ENCODE measurements at places on chromosomes 6 and 20. TPM values are rescaled to one million over a fixed set of nuclear protein-coding genes. Genes with fewer than 3 reads are reported as not detected.
A peak's percentile ranks its signal among the peaks of the same experiment; 100 is the strongest.

The PRDM1 gene
- polyA plus RNA-seq: 3.9 TPM

The HLA-DQB1 gene
- 6.5 TPM for polyA plus RNA-seq

The SLC22A23 gene
- 9.8 TPM for polyA plus RNA-seq

The KATNA1 gene
- 34.9 TPM for polyA plus RNA-seq

The TCF21 gene
- polyA plus RNA-seq: 204 TPM

The COL10A1 gene
- polyA plus RNA-seq: 0.30 TPM

The TREML2 gene
- 0.04 TPM for polyA plus RNA-seq

DNA sequence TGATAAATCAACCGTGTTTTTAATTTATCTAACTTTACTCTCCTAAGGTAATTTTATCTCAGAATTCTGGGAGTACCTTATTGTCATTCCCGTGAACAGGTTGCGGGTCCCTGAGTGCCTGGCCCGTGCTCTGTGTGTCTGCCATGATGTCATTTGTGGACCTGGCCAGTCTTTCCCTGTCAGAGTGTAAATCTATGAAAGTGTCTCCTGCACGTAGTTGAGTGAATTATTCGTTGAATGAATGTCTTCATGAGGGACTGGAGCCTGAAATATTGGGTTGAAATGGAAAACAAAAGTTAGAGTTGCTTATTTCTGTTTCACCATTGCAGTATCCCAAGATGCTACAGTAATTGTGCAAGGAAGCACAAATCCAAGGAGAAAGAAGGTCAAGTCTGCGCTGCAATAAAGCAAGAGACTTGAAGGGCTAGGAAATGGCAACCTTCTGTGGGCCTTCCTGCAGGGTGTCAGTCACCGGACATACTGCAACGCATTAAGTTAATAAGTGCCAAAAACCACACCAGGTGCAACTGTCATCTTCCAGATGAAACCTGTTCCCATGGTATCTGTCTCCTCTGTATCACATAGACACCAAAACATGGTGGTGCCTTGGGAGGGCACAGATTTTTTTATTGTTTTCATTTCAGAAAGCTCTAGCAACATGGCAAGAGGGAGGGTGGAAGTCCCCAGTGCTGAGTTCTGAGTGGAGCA lies 135.5 kb downstream of the ZDHHC14 start:
- no peak for DNase-seq

DNA sequence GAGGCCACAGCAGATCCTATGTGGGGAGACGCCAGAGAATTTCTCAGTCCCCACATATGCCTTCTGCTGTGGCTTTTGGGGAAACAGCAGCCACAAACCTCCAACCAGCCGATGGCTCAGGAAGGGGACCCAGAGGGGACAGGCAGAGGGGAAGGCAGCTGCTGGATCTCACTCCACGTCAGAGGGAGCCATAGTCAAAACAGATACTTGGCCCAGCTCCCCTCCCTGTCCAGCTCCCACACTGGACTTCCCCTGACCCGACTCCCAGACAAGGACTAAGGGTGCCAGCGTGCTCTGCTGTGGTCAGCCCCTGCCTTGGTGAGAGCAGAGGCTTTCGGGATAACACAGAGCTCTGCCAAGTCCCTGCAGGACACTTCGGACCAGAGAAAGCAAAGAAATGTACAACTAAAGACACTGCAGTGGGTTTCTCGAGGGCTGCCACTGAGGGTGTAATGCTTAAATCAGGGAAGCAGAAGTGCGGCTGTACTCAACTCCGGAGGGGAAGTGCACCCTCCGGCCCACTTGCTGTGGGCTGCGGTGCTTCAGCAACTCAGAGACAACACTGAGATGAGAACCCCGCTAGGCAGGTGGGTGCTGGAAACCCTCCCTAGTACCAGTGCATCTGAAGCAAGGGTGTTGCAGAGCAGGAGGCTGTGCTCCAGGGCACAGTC lies 47.2 kb downstream of the RRBP1 start:
- DNase-seq: no peak

GRCh38 chr6:151512481-151512880 lies 18.7 kb downstream of the CCDC170 start:
- no peak for DNase-seq

- DNase-seq: no peak
Measured at GRCh38 chr6:26216886-26217713, 129.9 kb downstream of the HFE start.

GRCh38 chr20:45407783-45408645 lies at the start of gene DBNDD2:
Gene DBNDD2, plus strand, starts transcription at chr20:45408289. Its CDS starts 179 bp downstream, at chr20:45408468.
- no peak for DNase-seq

DNA sequence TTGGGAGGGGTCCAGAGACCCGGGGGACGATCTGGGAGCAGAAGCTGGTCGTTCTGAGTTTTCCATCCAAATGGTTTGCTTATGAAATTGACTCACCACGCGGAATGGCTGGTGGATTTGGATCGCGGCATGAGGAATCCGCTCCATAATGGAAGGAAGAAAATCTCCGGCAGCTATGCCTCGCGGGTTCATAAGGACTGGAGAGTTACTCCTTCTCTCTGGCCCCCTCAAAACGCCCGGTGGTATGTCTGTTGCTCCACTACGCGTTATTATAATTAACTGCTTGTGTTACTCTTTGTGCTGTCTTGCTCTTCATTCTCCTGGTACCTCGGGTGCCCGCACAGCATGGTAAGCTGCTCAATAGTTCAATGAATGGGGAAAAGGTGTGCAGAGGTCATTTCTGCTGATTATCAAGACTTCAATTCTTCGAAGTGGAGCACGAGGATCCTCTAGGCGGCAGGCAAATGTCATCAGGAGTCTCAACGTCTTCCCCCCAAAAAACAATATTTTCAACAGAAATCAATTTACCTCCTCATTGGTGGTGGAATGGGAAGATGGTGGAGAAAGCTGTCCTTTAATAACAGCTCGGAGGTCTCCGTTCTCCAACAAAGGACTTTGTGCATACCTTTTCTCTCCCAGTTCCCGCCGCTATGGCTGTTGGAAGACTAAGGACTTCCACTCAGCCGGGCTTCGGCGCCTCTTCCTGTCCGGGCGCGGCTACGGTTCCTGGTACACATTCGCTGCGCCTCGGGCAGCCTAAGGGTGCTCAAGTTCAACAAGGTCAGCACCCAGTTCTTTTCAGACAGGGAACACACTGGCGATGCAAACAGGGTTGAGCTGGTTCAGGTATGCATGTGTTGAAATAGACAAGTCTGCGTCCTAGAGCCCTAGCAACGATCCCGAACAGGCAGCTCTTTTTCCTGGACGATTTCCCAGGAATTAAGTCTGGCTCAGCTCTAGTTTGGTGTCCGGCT lies 9.2 kb upstream of the PRSS16 start:
- no peak for DNase-seq

DNA sequence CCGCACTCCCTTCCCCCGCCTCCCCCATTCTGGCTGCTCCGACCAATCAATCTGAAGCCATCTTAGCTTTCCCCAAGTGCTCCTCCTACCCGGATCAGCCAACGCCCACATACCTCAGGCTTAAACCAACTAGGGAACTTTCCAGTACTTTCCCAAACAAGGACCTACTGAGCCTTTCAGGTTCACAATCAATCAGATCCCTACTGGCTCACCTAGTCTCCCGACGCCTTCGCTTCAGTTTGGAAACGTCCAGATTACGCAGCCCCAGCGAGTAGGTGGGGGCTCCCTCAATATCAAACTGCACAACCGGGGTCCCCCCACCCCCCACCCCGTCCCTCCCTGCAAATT lies 432 bp downstream of the HSPA1L start:
- peak; percentile 86 for DNase-seq

DNA sequence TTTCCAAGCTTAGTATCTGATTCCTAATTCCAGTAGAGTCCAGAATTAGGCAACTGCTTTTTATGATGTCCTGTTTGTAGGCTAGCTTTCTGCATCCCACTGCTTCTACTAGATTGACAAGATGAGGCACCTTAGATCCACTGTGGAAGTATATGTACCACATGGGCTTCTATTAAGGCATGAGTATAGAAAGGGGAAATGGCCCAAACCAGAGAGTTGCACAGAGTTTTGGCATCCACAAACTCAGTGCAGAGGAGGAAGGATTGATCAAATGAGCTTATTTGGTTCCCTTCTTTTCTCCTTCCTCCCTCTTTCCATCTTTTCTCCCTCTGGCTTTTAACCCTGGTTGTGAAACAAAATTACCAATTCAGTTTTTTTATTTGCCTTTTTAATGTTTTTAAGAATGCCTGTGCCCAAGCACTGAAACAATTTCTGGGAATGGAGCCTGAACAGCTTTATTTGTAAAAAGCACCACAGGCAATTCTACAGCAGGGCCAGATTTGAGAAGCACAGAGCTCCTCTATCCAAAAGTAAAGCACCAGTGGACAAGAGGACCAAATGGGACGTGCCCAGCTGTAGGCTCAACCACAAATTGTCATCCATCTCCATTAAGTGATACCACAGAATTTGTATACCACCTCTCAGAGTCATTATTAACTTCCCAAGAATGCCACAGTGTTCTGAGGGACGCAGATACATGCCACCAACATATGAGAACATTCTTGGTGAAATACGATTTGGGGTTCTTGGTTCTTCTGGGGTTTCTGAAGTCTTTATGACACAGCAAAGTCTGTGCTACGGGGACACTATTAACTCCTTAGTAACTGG lies 969.1 kb downstream of the KIF16B start:
- no peak for DNase-seq

DNA sequence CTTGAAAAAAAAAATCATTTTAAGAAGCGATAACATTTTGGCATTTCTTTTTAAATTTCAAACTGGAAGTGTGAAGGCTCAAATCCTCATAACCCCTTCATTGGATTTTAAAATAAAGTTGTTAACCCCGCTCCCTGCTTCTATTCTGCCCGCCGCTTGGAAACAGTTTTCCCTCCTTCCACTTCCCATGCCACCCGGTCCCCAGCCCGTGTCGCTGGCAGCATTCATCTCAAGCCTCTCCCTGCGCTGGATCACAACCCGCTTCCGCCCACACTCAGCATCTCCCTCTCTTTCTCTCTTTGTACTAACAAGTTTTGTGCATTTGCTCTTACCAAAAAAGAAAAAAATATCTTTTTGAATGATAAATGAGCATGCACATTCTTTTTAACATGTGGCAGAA lies 15.4 kb upstream of the PDE10A start:
- DNase-seq: no peak

- DNase-seq: no peak
Measured at GRCh38 chr20:47479506-47479905, 22.2 kb upstream of the NCOA3 start.

- peak; percentile 17 for DNase-seq
Measured at GRCh38 chr20:47358039-47358671, 1.7 kb upstream of the ZMYND8 start.

GRCh38 chr6:83461438-83461837 lies 30.6 kb upstream of the ME1 start:
- no peak for DNase-seq

GRCh38 chr20:51586005-51586440 lies 43.5 kb upstream of the NFATC2 start:
- no peak for DNase-seq

DNA sequence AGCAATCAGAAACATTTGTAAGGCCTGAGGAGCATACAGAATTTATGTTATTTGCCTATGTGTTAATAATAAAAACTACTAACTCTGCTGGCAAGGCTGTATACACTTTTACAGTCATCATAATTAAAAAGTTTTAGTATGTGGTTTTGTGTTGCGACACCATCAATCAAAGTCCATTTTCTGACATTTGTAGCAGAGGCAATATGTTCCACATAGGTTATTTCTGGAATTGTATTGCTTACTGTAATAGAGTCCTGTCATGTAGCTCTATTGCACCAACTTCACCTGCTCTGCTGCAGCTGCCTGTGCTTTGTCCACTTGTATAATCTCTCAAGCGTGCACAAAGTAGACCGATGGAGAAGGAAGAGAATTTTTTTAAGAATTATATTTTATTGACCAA lies 501.8 kb downstream of the HACE1 start:
- no peak for DNase-seq

DNA sequence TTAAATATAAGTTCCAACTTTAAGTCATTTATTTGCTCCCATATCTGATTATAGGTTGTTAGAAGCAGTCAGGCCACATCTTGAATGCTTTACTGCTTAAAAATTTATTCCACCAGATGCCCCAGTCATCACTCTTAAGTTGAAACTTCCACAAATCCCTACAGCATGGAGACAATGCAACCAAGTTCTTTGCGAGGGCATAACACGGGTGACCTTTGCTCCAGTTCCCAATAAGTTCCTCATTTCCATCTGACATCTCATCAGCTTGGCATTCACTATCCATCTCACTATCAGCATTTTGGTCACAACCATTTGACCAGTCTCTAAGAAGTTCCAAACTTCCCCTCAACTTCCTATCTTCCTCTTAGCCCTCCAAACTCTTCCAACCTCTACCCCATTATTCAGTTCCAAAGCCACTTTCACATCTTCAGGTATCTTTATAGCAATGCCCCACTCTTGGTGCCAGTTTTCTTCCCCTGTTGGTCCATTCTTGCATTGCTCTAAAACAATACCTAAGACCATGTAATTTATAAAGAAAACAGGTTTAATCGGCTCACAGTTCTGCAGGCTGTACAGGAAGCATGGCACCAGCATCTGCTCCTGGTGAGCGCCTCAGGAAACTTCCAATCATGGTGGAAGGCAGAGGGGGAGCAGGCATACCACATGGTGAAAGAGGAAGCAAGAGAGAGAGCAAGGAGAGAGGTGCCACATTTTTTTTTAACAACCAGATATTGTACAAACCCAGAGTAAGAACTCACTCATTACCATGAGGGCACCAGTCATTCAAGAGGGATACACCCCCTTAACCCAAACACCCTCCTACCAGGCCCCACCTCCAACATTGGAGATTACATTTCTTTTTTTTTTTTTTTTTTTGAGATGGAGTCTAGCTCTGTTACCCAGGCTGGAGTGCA lies 15.9 kb upstream of the ITPR3 start:
- no peak for DNase-seq

DNA sequence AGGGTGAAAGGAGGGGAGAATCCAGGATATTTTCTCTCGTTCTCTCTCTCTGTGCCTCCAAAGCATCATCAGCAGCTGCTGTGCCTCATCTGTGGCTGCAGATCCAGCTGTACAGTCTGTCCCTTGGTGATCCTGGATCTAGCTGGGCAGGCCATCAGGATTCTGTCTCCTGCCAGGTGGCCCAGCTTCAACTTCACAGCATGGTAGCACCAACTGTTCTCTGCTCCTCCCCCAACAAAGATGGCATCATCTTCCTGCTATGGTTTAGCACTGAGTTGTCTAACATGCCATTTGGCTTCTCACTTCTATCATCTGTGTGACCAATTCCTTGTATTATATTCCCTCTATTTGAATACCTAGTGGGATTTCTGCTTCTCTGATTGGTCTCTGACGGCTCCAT lies 28.6 kb upstream of the ARFGEF2 start:
- DNase-seq: no peak

- no peak for DNase-seq
Measured at GRCh38 chr20:11754451-11754850, 163.2 kb upstream of the BTBD3 start.

- no peak for DNase-seq
Measured at GRCh38 chr6:149567945-149568585, 1.9 kb downstream of the GINM1 start.

DNA sequence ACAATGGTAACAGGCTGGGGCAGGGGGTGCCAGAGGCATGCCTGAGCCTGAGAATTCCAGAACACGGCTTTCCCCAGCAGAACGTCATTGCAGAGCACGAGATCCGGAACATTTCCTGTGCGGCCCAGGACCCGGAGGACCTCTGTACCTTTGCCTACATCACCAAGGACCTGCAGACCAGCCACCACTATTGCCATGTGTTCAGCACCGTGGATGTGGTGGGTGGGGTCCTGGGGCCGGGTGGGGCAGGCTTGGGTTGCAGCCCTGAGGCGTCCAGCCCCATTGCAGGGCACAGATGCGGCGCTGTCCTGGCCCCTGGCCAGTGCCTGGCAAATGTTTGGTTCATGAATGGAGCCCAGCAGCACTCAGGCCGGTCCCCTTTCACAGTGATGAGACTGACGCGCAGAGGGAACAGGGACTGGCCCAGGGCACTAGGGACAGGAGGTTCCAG lies 57.1 kb downstream of the TCP11 start:
- DNase-seq: no peak

GRCh38 chr20:63653974-63654668 lies 897 bp upstream of the STMN3 start:
- no peak for DNase-seq
